Sigmoid colon (tissue), 7 donors: ENCODE measurements at places on chromosomes 3 and 15. TPM values are rescaled to one million over a fixed set of nuclear protein-coding genes. Genes with fewer than 3 reads are reported as not detected.

AHSG gene
- not detected for polyA plus RNA-seq

GOLGA8K gene
- polyA plus RNA-seq, result 0.25 TPM

ARL14 gene
- polyA plus RNA-seq, result 109 TPM

SRGAP3 gene
- polyA plus RNA-seq, result 0.69 TPM

SLC22A13 gene
- polyA plus RNA-seq, result not detected

TMEM212 gene
- not detected for polyA plus RNA-seq

RAMAC gene
- polyA plus RNA-seq, result 23.4 TPM

CTNNB1 gene
- 255 TPM for polyA plus RNA-seq

PLCD1 gene
- polyA plus RNA-seq, result 29.0 TPM

ALG1L2 gene
- polyA plus RNA-seq, result not detected

VEPH1 gene
- polyA plus RNA-seq, result 0.96 TPM

PRTG gene
- not detected for polyA plus RNA-seq

STAB1 gene
- 63.0 TPM for polyA plus RNA-seq

EPHB1 gene
- polyA plus RNA-seq, result 0.29 TPM

ASB7 gene
- 7.2 TPM for polyA plus RNA-seq

GLDN gene
- polyA plus RNA-seq, result 0.46 TPM

ARL6 gene
- polyA plus RNA-seq, result 1.8 TPM

CIAO2A gene
- 339 TPM for polyA plus RNA-seq

CADM2 gene
- polyA plus RNA-seq, result 1.6 TPM

ZNF620 gene
- 2.1 TPM for polyA plus RNA-seq

MINAR1 gene
- 0.16 TPM for polyA plus RNA-seq

STXBP5L gene
- 0.23 TPM for polyA plus RNA-seq

RPL4 gene
- 2,730 TPM for polyA plus RNA-seq

UTS2B gene
- not detected for polyA plus RNA-seq

PLAAT1 gene
- not detected for polyA plus RNA-seq
